ENCODE measurements at places on chromosomes 13 and 19.

- no peak for DNase-seq
Observed at GRCh38 chr13:112545856-112546255, 42.1 kb downstream of the TUBGCP3 start.

GRCh38 chr13:102591988-102592781 is 4.6 kb upstream of the TPP2 start:
- peak; percentile 55 for DNase-seq

GRCh38 chr13:80737513-80737912 is 396.6 kb upstream of the SPRY2 start:
- DNase-seq = no peak

GRCh38 chr19:3270902-3271301 is 46.4 kb downstream of the CELF5 start:
- peak; percentile 83 for DNase-seq

DNA sequence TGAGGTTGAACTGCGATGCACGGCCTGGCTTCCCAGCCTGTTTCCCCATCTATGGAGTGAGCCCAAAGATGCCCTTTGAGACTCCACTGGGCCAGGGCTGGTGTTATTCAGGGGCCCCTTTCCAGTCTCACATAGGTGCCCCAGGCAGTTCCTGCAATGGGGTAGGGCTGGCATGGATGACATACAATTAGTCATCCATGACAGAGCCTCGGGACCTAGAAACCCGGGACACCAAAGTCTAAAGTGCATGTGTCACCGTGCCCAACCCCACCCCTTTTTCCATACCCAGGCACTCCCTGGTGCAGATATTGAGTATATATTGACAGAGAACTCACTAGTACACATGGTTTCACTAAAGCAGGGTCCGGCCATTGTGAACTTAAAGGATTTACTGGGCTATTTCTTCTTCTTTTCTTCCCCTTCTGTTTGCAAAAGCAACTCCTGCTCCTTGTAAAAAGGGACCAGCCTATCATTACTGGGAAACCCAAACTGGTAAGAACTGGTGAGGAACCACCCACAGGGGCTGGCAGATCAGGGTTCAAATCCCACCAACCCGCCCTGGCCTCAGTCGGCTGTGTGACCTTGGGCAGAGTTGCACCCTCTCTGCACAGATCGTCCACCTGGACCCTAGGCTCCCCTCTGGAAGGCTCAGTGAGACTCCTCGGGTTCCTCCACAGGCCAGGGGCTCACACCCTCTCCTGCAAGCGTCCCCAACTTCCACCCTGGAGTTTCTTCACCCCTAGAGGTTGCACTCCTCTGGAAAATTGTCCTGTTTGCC is 2.7 kb downstream of the B3GNT3 start:
- no peak for DNase-seq

DNA sequence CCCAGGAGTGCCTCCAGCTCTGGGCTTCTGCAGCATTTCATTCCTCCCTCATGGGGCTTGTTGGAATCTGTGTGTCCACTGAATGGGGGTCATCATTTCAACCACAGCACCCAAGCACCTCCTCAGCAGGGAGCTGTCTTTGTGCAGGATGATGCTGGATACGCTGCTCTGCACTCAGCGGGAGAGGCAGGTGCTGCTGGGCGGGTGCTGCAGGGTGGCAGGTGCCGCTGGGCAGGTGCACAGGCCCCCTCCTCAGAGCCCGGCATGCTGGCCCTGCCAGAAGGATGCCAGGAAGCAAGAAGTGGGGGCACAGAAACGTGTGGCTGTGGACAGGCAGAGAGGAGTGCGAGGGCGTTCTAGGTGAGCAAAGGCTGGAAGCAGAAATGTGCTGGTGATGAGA is 121.8 kb upstream of the VSTM2B start:
- DNase-seq = peak; percentile 65

DNA sequence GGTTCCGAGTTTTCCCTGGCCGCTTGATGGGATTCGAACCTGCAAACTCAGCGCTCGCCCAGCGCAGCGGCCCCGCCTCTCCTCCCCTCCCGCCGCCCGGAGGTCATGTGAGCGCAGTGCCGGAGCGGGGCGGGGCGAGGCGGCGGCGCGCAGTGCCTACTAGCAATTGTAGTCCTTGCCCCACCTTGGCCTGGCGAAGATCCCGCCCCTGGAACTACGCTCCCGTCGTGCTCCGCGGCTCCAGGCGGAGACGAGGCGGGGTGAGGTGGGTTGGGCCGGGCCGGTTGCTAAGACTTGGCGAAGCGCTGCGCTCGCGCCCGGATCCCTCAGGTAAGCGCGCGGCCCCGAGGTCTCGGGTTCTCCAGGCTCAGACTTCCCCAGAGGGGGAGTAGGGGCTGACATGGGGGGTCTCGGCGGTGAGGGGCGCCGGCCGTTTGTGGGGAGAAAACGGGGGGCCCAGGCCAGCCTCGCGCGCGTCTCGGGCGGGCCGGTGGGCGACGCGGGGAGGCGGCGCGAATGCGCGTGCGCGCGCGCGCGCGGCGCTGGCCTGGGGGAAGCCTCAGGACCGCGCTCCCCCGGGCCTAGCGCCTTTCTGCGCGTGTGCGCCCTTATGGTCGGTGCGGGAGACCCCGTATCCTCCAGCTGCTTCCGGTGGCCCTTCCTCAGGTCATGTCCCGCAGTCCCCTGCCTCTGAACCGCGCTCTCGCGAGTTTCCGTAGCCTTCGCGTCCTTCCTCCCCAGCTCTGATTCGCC is at the start of the genes ADAT3 and SCAMP4:
Gene ADAT3 (plus strand): TSS at position 290 of the 753 bp plus-strand sequence. CDS start 6,649 bp downstream, outside the sequence.
Gene SCAMP4 (plus strand): TSS at position 290 of the 753 bp plus-strand sequence. CDS start 9,621 bp downstream, outside the sequence.
- DNase-seq = peak; percentile 95

DNA sequence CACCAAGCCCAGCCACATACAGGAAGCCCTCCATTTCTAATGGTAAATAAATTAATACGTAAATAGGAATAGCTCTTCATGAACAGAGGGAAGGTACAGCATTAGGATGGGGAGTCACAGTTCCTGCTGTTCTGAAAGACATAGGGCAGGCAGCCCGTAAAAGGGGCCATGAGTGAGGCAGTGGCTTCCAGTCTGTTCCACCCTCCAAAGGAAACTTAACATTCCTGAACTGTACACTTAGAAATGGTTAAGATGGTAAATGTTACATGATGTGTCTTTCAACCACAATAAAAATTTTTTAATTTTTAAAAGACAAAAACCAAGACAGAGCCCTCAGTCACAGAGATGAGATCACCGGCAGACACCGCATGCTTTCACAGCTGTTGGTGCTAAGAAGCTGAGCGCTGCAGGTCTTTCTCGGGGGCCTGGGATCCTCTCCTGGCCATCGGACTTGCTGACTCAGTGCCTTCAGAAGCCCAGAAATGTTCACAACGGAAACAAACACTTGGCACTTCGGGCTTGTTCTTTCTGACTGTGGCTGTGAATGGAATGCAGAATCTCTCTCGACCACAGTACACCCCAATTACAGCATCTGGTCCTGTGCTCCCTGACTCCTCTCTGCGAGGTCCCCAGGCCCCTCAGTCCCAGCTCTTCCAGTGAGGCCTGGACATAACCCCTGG is 36.4 kb downstream of the EPS15L1 start:
- no peak for DNase-seq

GRCh38 chr13:110562696-110563462 is 1.4 kb upstream of the RAB20 start:
- DNase-seq = no peak

DNA sequence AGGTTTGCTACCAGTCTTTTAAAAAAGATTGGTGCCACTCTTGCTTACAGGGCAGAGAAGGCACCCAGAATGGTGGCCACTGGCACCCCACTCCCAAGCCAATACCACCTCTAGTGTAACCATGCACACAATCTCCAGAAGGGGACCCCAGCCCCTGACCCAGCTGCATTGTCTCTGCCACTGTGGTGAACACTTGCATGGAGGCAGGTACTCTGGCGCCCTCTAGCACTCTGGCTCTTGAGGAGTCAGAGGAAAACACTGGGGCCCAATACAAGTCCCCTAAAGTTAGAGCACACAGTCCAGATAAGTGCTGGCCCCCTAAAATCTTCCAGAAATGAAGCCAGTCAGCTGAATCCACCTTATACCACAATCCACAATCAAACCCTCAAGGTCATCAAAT is 6.0 kb downstream of the ERVV-1 start:
- no peak for DNase-seq

- no peak for DNase-seq
Observed at GRCh38 chr13:96422002-96422401, 332.1 kb downstream of the HS6ST3 start.

GRCh38 chr13:43905435-43906031 is 25.8 kb downstream of the LACC1 start:
- DNase-seq = peak; percentile 7

GRCh38 chr19:18392417-18392816 is 5.0 kb downstream of the LRRC25 start:
- no peak for DNase-seq

DNA sequence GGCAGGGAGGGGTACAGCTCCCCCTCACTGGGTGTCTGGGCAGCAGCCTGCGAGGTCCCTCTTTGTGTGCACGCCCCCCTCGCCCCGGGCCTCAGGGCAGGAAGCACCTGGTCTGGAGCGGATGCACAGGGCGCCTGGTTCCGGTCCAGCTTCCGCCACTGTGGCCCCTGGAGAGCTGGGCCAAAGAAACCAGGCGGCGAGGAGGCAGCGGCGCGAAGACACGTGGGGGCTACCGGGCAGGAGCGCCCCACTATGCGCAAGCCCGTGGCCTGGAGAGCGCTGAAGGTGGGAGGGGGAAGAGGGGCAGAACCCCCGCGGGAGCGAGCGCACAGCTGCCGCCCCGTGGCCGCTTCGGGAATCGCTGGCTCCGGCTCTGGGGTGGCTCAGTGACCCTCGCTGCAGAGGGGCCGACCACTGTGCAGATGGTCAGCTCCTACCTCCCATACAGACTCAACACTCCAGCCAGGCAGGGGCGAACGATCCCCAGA is 1.7 kb upstream of the LYL1 start:
- DNase-seq = no peak

DNA sequence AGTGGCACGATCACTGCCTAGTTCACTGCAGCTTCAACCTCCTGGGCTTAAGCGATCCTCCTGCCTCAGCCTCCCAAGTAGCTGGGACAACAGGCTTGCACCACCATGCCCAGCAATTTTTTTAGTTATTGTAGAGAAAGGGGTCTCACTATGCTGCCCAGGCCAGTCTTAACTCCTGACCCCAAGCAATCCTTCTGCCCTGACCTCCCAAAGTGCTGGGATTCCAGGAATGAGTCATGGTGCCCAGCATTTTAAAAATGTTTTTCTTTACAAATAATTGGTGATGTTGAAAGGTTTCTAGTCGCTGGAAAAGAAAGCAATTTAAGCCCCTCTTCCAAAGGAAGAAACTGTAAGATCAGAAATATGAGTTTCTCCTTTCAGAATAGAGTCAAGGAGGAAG is 19.4 kb downstream of the DYRK1B start:
- no peak for DNase-seq

GRCh38 chr13:46178143-46178542 is 3.8 kb downstream of the LCP1 start:
- DNase-seq = no peak

GRCh38 chr19:42203700-42204099 is 13.8 kb downstream of the DEDD2 start:
- DNase-seq = no peak

- no peak for DNase-seq
Observed at GRCh38 chr19:17938092-17938845, 5.5 kb downstream of the CCDC124 start.

DNA sequence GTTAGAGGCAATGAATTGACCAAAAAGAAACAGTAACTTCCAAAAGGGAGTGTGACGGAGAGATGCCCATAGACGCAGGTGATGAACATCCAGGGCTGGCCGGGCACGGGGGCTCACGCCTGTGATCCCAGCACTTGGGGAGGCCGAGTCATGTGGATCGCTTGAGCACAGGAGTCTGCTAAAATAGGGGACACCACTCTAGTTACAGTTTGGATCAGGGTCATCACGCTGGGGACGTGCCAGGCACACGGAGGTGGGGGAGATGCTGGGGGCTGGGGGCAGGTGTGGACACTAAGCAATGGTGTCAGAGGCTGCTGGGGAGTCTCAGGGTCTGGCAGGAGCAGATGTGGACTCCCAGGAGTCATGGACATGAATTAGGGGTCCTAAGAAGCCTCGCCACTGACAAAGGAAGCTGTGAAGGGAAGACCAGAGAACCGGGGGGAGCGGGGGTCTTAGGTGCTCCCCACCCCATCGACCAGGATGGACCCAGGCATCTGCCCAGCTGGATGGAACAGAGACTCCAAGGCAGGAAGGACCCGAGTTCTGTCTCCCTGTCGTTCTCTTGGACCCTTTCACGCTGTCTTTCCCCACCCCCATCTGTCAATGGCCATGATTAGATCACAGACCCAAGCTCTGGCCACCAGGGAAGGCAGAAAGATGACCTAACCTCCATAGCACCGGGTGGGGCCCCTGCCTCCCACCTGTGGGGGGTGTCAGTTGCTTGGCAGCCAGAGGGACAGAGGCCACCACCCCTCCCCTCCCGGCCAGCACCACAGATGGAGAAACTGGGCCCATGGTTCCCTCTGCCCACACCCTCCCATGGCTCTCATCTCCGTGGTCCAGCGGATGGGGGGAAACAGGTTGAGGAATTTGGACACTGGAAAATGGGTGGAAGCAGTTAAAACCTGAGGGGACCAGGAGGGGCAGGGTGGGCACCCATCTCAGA is 19.6 kb downstream of the CCDC8 start:
- DNase-seq = no peak

GRCh38 chr13:92354583-92354982 is 872.0 kb upstream of the GPC6 start:
- no peak for DNase-seq

- DNase-seq = no peak
Observed at GRCh38 chr19:33872445-33873320, 76.0 kb downstream of the KCTD15 start.

DNA sequence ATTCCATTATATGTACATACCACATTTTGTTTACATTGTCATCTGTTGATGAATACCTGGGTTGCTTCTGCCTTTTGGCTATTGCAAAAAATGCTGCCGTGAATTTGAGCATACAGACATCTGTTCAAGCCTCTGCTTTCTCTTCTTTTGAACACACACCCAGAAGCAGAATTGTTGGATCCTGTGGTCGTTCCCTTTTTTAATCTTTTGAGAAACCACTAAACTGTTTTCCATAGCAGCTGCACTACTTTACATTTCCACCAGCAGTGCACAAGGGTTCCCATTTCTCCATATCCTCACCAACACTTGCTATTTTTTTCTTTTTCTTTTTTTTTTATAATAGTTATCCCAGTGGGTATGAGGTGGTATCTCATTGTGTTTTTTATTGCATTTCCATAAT is 123.5 kb downstream of the TEX29 start:
- no peak for DNase-seq

DNA sequence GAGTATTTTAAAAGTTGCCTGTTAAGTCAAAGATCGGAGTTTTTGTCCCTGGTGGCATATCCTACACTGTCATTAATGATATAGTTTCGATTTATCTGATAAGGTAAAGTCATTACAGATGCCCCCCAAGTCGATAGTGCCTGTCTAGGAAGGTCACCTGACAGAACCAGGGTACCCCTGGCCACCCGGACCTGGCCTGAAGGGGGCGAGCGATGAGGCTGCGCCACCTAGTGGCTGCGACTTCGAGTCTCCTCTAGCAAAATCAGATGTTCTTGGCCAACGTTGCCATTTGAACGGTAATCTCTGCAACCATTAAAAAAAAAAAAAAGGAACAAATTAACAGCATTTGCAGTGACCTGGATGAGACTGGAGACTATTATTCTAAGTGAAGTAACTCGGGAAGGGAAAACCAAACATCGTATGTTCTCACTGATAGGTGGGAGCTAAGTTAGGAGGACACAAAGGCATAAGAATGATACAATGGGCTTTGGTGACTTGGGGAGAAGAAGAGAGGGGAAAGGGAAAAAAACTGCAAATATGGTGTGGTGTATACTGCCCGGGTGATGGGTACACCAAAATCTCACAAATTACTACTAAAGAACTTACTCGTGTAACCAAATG is 565.1 kb downstream of the LIG4 start:
- no peak for DNase-seq

Measured in NCI-H1417 treated with DMSO at 0.1 percent for 48 hours (cell line).